NCI-H446 (cell line): ENCODE measurements at places on chromosomes 6 and 20.

- no peak for DNase-seq
These were observed 63.8 kb upstream of the RALY start for GRCh38 chr20:33929917-33930316.

- no peak for DNase-seq
These were observed 427.3 kb upstream of the FLRT3 start for GRCh38 chr20:14764511-14765369.

GRCh38 chr6:30006170-30007131 lies 54.6 kb upstream of the POLR1H start:
- no peak for DNase-seq

DNA sequence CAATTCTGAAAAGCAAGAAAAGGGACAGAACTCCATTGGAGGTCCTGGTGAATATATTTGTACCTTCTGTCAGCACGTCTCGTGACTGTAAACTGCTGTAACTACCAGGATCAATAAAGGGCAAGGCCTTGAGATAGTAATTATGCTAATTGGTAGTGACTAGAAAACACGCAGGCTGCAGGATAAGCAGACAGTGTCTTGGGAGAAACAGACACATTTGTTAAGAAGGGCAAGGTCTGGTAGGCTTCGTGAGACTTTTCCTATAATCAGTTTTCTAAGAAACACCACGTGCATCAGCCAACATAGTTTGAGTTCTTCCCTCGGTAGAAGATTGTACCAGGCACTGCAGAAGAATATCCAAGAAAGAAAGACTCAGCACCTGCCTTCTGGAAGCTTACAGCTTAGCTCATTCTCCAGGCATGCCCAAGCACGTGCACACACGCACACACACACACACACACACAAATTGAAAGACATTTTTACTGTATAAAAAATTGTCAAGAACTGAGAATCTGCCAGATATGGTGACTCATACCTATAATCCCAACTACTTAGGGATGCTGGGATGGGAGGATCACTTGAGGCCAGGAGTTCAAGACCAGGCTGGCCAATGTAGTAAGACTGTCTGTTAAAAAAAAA lies 167.0 kb upstream of the SASH1 start:
- DNase-seq, result no peak

DNA sequence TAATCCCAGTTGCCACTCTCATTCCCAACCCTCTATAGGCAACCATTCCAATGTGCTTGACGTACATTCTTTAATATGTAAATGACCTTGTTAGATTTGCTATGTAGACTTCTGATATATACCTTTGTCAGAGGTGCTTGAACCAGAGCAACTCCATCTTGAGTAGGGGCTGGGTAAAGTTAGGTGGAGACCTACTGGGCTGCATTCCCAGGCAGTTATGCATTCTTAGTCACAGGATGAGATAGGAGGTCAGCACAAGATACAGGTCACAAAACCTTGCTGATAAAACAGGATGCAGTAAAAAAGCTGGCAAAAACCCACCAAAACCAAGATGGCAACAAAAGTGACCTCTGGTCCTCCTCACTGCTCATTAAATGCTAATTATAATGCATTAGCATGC lies 8.3 kb upstream of the HM13 start:
- no peak for DNase-seq

DNA sequence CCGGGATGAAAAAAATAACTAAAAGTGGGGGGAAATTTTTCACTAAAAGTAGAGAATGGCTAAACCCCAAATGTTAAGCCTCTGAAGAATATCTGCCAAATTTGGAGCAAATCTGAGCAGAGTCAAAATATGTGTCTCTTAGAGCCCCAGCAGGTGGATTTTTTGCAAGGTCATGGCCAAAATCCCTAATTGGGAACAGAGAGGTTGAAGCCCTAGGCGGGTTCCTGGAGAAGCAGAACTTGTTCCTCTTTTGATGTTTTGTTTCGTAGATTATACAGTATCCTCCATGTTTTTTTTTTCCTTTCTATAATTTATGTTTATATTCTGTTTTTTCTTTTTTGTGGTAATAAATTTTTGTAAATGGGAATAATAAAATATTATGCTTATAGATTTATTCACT lies 94.4 kb downstream of the PLCB4 start:
- peak; percentile 21 for DNase-seq

DNA sequence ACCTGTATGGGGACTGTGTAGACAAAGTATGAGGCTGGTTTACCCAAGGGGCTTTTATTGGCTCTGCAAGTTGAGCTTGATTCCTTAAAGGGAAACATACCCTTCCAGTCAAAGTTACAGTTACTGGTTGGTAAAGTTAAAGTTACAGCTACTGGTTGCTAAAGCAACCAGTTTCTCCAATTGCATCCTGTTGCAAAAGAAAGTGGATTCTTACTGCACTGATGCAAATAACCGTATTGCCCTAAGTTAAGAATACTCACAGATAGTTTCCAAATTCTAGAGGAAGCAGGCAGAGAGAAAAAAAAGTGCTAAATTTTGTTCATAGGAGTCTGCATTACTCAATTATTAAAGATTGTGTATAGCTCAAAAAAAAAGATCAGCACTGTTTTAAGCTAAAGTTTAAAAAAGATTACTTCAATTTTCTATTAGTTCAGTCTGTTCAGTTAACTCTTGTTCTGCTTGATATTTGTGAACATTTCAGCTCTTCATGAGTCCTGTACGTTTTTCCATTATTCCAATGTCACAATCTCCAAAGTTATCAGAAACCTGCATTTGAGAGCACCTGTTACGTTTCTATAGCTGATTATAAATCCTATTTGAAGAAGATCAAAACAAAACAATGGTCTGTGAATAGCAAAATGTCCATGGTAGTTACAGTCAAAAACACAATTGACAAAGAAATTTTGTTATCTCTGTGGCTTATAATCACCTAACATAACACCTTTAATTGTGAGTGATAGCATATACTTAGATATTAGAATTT lies 8.6 kb upstream of the IL22RA2 start:
- no peak for DNase-seq

- DNase-seq, result peak; percentile 76
These were observed 65.6 kb upstream of the ARMH2 start for GRCh38 chr6:24864343-24864742.

- DNase-seq, result no peak
These were observed 13.0 kb downstream of the PTPRT start for GRCh38 chr20:43176726-43177125.

GRCh38 chr20:5221061-5221430 lies 94.2 kb downstream of the CDS2 start:
- DNase-seq, result no peak

- DNase-seq, result no peak
These were observed 60.2 kb downstream of the TCP11 start for GRCh38 chr6:35080821-35081425.

- DNase-seq, result no peak
These were observed 13.8 kb upstream of the RBM38 start for GRCh38 chr20:57377350-57377749.

DNA sequence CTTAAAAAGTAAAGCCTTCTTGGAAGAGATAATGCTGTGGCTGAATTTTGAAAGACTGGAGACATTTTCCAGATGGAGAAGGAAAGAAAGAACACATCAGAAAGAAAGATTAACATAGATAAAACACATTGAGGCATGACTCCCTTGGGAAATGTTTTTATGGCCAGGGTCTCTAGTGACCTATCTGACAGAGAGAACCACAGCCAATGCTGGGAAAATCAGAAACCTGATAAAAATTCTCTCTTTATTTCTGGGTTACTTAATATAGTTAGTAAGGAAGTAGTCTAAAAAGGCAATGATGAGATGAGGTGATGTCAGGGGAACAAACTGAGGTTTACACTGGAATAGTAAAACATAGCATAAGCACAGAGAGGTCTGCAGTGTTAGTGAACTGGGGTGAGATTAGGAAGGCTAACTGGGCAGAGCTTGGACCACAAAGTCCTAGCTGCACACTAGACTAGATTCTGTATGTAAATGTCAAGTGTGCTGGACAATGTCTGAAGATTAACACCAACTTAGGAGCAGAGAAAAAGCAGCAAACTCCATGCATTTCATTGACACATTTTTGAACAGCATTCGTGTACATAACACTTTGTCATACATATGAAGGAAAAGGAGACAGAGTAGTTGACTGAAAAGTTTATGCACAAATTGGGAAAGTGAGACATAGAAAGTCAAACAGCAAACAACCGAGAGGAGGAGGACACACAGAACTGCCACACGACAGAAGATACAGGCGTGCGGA lies 31.0 kb downstream of the ELOVL2 start:
- no peak for DNase-seq

DNA sequence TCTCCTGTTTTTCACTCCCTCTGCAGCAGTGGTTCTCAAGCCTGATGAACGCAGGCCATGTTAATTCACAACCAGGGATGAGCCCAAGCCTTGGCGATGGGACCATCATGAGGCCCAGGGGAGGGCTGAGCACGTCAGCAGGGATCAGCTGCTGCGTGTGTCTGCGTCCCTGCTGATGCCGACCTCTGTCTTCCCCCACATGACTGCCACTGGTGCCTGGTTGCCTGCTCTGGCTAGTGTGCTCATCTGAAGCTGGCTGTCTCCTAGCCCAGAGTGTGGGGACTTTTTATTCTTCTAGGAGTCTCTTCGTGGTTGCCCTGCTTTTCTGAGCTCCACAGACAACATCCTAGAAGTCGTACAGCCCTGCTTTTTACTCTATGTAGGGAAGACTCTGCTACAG lies 40.8 kb upstream of the KCNK16 start:
- DNase-seq, result no peak
